NCI-H2171 (cell line): ENCODE measurements at places on chromosomes 13 and 19.

GRCh38 chr13:100392709-100393630 is 195.6 kb downstream of the GGACT start:
- DNase-seq, result no peak

DNA sequence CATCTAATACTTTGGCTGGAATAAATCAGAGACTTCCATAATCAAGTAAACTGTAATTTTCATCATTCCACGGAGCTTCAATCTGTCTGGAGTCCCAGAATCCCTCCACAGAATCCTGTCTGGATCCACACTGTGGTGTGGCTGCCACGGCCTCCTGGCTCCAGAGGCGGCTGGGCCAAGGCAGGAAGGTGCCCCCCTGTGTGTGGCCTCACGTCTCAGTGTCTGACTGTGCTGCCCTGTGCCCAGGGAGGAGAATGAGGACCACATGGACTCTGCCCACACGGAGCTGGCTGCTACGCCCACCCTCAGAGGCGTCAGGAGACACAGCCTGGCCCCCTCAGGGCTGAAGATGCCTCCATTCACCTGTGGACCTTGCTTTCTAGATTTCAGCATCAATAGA is 12.2 kb upstream of the ZNF135 start:
- DNase-seq, result no peak

DNA sequence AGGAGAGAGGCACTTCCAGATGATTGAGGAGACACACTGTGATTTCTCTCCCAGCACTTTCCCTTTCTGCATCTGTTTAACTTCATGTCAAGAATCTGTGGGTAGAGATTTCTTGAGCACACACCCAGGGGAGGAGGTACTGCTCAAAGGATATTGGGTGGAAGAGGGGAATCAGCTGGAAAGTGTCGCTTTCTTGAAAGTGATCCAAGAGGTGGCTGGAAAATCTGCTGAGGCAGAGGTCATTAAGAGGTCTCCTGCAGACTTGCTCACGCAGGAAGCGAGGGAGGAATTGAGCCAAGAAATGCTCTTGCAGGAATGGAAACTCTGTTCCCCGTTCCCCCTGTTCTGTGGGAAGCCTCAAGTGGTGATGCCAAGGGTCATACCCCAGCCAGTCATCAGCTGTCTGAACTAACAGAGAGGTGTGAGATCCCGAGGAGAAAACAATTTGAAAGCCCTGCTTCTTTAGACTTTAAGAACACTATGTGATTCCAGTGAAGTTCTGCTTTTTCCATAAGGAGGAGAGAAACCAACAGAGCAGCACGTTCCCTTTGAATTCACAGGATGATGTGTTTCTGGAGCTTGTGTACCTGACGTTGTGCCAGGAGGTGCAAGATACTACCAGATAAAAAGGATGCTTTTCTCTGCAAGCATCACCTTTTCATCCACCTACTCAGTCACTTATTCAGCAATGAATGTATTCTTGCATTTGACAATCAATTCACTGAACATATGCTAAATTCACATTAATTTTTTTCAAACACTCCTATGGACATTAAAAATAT is 163.4 kb upstream of the GPR12 start:
- no peak for DNase-seq

DNA sequence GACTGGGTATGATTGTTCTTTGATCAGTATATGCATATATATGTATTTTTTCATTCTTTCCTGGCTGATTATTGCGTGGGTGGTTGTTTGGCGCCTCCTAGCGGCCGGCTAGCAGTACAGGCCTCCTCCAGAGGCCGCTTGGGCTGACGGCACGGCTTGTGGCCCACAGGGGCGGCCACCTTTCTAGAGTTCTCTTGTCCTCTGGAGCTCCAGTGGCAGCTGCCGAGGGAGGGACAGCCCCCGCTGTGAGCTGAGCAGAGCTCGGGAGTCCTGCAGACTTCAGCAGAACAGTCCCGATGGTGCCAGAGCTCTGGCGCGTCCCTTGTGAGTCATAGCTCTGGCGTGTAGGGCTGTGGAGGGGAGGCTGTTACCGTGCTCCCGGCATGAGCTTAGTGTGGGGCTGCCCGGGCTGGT is 22.5 kb upstream of the ZNF429 start:
- DNase-seq, result no peak

DNA sequence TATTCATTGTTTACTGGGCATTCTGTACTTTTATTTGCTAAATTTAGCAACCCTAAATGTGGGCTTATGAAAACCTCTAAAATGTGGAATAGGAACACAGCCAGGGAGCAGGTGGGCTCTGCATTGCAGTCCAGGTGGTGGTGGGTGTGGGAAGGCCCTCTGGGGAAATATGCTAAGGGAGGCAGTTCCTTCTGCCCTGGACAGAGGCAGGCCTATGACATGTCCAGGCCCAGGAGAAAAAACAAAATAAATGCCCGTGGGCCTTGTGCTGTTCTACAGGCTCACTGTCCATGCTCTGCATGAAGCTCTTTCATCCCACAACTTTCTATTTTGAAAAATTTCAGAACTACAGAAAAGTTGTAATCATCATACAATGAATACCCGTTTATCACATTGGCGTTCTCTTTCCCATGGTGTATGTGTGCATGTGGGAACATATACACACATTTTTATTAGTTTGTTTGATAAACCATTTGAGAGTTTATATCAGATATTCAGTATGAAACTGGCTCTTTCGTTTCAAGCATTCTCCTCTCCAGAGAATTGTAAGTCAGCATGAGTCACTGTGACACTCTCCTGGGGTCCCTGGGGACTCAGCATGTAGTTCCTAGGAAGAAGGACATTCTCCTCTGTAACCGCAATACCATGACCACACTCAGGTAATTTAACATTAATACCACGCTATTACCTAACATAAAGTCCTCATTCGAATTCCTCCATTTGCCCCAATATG is 505.3 kb downstream of the COG6 start:
- DNase-seq, result no peak

DNA sequence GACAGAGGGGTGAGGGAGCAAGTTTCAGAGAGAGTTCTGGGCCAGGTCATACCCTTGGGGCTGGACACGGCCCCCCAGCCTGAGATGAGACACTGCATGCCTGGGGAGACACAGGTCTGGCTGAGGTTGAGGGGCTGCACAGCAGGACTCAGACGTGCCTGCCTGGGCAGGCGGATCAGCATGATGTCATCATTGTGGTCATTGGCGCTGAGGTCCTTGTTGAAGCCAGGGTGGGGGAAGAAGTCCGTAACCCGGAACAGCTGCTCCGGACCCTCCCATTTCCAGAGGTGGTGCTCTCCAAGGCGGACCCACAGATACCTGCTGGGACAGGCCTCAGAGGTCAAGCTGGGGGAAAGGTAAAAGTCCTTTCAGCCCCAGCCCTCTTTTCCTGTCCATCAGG is 5.0 kb upstream of the KLK8 start:
- DNase-seq, result no peak

DNA sequence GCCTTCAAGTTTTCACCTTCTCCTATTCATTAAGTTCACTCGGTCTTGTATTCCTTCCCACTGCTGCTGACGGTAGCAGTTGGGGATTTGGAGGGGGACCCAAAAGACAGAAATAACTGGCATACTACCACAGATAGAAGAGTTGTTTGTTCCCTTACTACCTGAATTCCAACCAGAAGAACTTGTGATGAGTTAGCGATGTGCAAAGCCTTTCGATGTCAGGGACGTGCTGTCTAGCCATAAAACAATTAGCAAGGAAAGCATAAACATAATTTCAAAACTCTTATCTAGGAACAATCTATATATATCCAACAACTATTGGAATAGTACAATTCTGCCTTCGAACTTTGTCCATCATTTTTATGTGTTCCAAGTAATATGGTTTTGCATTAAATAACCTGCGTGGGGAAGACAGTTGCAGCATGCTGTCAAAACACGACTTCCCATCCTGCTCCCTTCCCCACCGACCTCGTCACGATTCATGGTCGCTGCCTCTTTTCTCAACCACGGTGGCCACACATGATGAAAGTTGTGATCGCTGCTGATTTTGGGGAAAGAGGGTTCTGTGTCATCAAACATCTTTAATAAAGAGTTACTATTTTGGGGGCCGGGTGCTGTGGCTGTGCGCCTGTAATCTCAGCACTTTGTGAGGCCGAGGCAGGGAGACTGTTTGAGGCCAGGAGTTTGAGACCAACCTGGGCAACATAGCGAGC is 3.8 kb upstream of the SLC7A9 start:
- DNase-seq, result no peak

GRCh38 chr13:20126541-20127261 is 34.2 kb downstream of the GJA3 start:
- DNase-seq, result no peak

DNA sequence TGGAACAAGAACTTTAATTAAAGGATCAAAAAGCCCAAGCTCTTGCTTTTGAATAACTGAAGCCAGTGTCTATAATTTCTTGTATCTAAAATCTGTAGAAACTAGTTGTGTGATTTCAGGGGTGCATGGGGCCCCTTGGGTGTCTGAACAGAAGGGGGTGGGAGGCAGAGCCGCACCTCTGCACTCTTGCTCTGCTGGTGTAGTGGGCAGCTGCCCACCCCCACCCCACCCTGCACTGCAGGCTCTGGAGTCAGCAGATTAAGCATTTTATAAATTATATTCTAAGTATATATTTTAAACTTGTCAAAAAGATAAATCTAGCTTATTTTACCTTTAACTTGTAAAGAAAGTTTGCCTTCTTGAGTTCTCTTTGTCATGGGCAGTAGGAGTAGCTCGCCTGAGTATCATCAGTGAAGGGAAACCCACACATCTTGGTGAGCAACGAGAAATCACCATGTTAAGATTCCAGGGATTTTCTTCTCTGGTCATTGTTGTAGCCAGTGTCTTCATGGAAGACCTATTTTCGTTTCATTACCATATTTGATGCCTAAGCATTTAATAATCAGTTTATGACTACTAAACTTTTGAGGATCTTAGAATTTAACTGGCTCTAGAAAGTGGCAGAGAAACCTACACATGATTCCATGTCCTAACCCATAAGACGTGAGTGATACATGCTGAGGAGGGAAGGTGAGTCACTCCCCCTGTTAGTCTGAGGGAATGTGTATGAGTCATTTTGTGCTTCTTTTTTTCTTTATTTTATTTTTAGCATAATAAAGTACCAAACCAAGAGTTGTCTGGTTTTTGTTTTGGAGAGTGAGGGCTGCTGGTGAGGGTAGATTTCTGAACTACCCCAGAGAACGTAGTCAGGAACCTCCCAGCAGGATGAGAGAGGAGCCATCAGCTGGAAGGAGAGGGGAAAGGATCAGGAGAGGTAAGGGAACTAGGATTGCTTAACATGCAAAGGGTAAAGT is 7.7 kb downstream of the UBE2L5 start:
- no peak for DNase-seq

- no peak for DNase-seq
Observed at GRCh38 chr19:7830272-7830771, 304 bp downstream of the EVI5L start.

DNA sequence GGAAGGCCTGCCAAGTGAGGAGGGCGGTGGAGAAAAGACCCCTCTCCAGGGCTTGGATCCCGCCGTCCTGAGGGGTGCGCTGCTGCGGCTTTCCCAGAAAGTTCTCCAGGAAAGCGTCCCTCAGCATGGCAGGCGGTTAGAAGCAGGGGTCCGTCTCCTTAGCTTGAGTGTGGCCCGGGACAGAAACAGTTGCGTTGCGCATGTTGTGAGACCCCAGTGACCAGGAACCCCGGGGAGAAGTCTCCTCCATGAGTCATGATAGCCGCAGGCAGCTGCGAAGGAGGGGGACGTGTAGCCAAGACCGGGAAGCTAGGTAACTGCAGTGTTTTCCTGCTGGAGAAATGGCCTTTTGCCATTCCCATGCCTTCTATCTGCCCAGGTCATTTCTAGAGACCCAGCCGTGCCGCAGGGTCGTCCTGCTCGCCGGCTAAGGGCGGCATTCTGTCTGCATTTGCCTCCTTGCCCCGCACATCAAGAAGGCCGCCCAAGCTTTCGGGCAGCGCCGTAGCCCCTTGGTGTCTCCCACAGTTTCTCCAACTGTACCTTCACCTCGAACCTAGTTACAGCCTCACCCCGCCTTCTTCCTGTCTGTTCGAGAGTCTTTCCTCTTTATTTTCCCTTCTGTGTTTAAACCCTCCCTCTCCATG is 64.3 kb downstream of the TM9SF2 start:
- no peak for DNase-seq

- DNase-seq, result no peak
Observed at GRCh38 chr19:55493645-55494171, 5.5 kb downstream of the SSC5D start.

DNA sequence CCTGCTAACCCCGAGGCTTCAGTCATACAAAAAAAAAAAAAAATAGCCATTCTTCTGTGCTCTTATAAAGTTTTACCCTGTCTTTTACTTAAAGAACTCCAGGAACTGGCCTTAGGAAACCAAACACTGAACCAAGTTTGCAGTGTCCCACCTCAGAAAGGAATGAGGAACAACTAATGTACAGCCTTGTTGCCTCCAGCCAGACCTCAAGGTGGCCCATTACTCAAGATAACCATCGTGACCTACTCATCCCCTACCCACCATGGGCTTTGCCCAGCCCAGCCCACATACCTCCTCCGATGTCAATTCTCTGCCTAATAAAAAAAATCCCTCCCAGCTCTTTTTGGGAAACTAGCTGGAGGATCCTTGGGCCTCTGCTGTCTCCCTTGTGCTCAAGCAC is 133.2 kb downstream of the STARD13 start:
- DNase-seq, result no peak

- DNase-seq, result no peak
Observed at GRCh38 chr19:16285769-16286498, 38.7 kb upstream of the KLF2 start.

GRCh38 chr19:46515879-46516350 is 20.2 kb upstream of the PNMA8B start:
- peak; percentile 43 for DNase-seq

DNA sequence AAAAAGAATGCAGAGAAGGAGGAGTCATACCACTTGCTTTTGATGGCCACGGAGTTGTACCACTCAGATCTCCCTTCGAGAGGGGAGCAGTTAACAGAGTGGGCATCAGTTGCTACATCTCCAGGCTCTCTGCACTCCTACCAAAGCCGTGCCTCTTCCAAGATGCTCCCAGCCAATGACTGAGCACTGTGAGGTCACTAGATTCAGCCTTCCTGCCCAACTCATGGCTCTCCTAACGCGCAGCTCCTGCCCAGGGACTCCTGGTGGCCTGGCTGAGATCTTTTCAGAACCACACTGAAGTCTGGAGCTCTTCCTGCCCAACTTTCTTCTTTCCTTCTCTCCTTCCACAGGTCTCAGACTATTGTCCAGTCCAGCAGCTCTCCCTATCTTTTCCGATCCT is 66.7 kb downstream of the LHFPL6 start:
- no peak for DNase-seq

GRCh38 chr13:106523576-106523975 is 11.9 kb downstream of the EFNB2 start:
- DNase-seq, result peak; percentile 95

DNA sequence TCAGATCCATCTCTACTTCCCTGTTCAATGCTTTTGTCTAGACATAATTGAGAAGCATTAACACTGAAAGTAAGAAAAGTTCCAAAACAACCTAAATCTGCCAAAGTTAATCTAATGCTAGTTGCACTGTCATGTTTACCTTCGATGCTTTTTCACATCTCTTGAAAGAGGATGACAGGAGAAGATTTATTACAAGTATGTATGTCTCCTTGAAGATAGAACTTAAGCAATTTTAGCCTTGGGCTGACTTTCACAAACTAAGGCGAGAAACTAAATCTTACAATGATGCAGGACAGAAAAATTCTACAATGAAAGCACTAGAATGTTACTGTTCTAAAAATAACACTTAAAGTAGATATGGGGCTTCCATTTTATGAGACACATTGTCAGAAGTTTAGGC is 64.0 kb downstream of the MIPEP start:
- DNase-seq, result no peak
